Right hindlimb (tissue), 1 donor: ENCODE measurements at places on chromosomes 11 and 22.

GRCh38 chr11:65459552-65459951 is 37.0 kb downstream of the NEAT1 start:
- no peak for DNase-seq

- no peak for DNase-seq
These were observed 138.7 kb downstream of the BBOX1 start for GRCh38 chr11:27179334-27179733.

DNA sequence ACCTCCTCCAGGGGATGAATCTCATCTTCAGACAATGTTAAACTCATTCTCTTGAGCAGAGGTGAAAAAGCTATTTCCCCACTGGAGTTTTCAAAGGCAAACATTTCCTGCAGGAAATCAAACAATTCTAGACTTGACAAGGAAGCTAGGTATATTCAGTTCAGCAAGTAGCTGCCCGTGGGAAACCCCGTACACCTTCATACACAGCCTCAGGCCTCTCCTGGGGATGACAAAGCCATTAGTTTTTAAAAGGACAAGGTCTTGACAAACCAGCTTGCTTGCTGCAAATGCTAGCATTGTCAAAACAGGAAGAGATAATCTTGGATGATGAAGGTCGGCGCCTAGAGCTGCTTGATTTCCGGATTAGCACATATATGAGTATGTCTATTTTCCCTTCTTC is 1630.8 kb upstream of the TENM4 start:
- DNase-seq: no peak

GRCh38 chr11:111665777-111666176 is 63.5 kb downstream of the SIK2 start:
- DNase-seq: peak; percentile 50

DNA sequence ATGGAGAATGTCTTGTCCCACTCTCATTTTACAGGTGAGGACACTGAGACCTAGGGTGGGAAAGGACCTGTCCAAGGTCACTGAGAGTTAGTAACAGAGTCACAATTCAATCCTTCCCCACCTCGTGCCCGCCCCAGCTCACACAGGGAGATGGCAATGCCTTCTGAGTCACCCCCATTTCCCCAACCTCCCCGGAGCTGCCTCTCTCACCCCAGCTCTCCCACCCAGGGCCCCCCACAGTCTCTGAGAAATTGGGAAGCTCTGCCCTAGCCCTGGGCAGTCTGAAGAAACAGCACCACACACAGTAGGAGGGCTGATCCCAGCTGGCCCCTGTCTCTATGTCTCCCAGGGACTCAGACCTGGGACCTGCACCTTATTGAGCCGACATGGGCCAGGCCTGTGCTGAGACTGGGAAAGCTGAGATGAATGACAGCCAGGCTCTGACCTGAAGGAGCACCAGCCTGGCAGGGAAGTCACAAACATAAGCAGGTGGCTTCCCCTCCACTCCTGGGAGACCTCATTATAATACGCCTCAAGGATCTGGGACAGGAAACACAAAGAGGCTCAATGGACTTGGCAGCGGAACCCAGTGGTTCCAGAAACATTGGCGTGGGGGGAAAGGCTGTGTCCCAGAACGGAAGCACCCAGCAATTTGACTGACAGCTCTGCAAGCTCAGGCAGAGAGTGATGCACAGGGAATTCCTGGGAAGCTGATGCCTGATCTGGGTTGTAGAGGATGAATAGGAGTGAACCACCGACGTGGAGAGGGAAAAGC is 51.0 kb downstream of the CD6 start:
- DNase-seq: no peak

GRCh38 chr22:41947424-41948080 is 600 bp upstream of the CENPM start:
- DNase-seq: no peak

DNA sequence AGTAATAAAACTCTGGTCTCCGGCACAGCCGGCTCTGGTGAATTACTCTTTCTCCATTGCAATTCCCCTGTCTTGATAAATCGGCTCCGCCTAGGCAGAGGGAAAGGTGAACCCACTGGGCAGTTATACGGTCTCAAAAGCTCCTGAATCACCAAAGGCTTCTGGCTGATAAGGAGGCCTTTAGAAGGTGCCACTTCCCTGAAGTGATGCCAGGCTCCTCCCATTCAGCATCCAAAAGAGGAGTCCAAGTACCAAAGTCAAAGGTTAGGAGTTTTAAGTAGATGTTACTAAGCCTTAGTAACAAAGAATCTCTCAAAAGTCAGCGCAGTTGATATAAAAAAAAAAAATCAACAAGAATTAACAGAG is 11.8 kb upstream of the ALKBH8 start:
- no peak for DNase-seq

DNA sequence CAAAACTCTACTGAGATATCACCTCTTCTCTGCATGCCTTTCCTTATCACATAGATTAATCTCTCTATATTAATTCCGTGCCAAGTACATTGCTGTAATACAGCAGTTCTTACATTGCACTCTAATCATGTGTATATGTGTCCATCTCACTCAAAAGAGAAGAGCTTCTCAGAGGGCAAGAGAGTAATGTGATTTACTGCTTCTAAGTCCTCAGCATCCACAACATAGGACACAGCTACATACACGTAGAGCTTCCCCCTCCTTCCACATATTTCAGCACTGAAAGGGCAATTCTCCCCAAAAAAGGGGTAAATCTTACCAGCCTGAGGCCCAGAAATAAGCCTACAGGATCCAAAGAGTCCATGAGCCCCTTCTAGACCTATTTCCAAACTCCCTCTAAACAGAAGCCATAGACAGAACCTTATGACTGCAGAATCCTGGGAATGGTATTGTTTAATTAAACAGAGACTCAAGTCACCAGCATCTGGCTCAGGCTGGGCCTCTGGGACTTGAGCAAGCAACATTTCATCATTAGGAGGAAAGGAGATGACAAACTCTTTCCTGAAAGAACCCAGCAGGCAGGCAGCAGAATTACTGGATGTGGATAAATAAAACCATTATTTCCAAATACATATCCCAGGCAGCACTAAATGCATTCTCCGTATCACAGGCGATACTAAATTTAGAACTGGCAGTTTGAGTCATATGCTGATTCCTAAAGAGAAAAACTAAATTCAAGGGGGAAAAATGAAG is 87.2 kb downstream of the KCNC1 start:
- DNase-seq: peak; percentile 44

DNA sequence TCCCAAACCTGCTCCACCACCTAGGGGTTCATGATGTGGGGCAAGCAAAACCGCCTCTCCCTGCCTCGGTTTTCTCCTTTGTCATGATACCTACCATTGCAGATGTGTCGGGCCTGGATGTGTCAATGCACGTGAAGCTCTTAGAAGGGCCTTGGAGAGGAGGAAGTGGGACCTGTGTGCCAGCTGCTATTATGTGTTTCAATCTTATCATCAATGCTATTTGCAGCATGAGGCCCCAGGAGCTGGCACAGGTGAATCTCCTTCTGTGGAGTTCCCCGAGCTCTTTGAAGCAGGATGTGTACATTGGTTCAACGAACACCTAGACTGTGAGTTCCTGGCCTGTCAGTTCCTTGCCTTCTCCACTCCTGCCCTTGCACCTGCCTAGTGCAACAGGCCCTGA is 331.6 kb downstream of the CTTN start:
- DNase-seq: no peak

- no peak for DNase-seq
These were observed 19.1 kb downstream of the MIF start for GRCh38 chr22:23913306-23913660.

DNA sequence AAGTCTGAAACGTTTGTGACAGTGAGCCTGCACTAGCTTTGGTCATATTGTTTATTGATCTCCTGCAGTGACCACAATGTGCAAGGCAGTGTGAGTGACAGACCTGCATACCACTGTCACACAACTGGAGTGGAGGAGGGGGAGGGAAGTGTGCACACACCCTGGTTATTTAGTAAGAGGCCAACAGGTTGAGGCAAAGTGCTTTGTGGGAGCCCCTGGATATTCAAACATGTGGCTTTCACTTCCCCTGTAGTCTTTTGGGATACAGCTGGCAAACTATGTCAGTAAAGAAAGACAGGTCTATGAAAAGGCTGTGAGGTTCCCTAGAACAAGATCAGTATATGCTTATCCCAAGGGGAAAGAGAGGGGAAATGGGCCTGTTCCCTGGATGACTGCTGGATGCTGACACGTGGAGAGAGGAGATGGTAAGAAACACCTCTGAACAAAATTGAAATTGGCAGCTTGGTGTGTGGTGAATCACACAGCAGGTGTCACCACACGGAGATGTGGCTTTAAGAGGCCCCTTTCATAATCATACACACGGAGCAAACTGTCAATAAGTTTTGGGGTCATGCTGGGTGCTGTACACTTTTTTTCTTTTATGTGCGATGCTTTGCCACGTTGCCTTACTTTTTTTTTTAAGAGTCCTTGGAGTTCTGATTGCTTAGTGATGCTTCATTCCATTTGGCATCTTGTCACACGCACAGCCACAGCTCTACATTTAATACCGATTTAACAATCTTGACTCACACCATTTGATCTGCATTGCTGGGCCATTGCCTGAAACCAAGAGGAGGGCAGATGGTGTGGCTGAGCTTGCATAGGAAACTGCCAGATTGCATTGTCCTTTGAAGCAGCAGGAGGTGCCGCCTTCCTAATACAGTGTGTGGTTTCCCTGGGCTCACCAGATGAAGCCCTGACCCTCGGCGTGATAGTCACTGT is 11.3 kb downstream of the OSBP2 start:
- DNase-seq: no peak

DNA sequence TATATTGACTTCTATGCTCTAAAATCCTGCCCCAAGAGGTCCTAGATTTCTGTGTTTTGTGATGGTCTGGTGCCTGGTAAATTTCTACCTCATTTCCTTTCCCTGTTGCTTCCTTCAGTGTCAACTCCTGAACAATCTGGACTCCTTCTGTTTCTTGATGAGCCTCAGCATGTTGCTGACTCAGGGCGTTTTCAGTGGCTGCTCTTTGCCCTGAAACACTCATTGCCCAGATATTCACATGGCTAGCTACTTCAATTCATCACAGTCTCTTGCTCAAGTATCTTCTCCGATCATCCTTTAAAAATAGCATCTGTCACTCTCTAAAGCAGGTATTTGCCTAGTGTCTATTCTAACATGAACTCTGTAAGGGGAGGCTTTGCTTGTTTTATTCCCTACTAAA is 526.3 kb upstream of the RAG2 start:
- no peak for DNase-seq

GRCh38 chr11:123413636-123414035 is 16.4 kb upstream of the GRAMD1B start:
- no peak for DNase-seq

GRCh38 chr22:35114131-35114980 is 48.4 kb downstream of the ISX start:
- peak; percentile 44 for DNase-seq

DNA sequence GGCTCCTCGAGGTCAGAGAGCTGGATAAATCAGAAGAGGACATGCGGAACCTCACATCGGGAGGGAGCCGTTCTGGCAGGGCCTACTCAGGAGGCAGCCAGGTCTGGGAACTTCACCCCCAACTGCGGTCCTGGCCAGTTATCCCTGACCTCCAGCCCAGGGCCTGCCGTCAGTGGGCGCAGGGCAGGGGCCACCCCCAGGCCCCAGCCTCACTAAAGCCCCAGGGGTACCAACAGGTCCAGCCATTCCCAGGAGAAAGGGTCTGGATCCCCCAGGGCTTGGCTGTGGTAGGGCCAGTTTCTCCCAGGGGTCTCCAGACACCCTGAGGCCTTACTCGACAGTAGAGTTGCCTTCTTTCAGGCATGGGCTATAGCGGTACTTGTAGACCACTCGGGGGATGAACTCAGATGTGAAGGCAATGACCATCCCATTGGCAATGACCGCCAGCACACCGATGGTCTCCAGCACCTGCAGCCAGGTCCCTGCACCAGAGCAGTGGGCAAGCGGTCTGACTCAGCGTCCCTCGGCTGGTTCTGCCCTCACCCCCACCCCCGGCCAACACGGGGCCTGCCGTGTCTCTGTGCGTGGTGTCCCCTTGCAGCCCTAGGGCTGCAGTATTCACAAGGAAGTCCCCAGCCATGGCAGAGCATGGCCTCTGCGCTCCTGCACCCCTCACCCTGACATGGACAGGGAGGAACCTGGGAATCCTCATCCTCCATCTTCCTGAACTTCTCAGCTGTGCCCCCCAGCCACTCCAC is 4.6 kb upstream of the SIGIRR start:
- no peak for DNase-seq

DNA sequence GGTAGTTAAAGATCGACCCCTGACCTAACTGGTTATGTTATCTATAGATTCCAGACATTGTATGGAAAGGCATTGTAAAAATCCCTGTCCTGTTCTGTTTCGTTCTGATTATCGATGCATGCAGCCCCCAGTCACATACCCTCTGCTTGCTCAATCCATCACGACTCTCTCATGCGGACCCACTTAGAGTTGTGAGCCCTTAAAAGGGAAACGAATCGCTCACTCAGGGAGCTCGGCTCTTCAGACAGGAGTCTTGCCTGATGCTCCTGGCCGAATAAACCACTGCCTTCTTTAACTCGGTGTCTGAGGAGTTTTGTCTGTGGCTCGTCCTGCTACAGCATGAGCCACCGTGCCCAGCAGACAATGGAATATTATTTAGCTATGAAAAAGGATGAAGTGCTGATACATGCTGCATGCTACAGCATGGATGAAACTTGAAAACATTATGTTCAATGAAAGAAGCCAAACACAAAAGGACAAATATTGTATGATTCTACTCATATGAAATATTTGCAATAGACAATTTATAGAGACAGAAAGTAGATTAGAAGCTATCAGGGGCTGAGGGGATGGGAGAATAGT is 12.0 kb upstream of the LGALS2 start:
- no peak for DNase-seq

- no peak for DNase-seq
These were observed 48.9 kb upstream of the CDON start for GRCh38 chr11:126111458-126112116.

DNA sequence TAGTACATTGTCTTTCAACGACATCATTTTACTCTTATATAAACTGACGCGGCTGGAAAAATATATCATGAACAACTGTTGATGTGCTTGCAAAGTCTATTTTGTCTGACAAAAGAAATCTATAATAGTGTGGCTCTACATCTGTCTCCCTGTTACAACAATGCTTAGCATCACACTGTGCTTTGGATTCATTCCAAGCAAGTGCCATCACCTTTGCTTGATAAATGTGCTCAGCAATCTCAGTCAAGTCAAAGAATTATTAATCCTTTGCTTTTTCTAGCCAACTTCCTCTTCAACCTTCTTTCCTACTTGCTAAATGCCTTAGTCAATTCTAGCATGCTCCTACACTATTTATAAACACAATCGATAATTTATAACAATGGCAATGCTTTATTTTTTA is 140.5 kb downstream of the FCHSD2 start:
- no peak for DNase-seq

DNA sequence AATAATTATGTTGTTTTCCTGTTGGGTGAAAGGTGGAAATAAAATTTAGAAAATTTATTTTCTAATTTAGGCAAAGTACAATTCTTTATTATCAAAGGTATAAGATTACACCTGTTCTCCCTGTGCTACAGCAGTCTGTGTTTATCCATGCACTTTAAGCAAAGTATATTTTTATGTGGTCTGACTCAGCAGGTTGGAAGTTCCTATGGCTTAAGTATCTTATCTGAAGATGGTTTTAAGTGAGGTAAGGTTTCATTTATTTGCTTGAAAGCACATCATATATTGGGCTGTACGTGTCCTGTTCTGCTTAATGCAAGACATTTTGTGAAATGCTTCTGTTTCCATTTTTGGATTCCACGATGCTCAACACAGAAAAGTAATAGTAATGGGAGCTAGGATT is 14.6 kb downstream of the PPME1 start:
- DNase-seq: no peak

- no peak for DNase-seq
These were observed 744 bp downstream of the PRAME start for GRCh38 chr22:22558071-22558971.
